ENCODE measurements at places on chromosomes 12 and 14.
A peak's percentile ranks its signal among the peaks of the same experiment; 100 is the strongest.

DNA sequence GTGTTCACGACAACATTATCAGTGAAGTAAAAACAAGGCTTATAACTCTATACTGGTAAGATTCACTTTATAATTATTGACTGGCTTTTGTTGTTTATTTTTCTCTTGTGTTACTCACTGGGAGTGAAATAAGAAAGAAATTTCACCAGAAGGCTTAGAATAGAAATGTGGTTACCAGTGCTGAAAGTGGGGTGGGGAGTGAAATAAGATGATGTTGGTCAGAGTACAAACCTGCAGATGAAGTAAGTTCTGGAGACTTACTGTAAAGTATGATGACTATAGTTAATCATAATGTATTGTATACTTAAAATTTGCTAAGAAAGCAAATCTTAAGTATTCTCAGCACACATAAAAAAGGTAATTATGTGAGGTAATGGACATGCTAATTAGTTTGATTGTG lies 198.4 kb downstream of the KLHL28 start:
- no peak for DNase-seq

DNA sequence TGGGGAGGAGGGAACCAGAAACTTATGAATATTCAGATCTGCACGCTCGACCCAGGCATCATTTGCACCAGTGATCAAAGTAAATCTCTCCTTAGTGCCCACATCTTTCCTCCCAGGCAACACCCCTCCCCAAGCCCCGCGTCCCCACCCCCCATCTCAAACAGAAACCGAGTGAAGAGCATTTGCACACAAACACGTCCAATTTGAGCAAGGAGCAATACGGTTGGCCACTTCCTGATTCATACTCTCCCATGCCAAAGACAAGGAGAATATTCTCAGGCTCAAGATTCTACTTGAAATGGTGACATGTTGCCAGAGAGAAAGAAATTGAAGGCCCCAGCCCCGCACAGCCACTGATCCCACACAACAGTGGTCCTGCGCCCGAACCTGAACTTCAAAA lies 7.1 kb downstream of the FOXN3 start:
- DNase-seq, result no peak

DNA sequence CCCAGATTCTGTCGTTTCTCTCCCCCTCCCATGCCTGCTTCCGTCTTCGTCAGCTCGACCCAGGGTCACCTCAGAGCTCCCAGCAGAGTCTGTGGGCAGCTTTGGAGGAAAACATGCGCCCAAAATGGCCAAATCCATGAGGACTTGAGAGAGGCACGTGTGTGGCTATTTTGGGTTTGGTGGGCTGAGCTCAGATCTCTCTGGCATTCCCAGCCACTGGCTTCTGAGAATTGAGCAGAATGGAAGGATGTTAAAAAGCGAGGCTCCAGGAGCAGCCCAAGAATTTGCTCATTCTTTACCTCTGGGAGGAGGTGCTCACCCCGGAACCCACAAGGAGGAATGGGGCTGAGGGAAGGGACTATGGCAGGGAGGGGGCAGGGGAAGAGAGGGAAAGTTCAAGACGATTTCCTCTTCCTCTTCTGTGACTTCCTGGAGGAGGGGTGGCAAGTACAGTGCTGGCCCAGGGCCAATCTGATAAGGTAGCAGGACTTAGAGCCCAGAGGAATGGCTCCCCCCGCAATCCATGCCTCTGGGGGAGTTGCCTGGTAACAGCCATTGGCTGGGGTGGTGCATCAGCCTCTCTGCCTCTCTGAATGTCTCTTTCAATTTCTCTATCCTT lies 20.1 kb downstream of the TSPAN9 start:
- no peak for DNase-seq

DNA sequence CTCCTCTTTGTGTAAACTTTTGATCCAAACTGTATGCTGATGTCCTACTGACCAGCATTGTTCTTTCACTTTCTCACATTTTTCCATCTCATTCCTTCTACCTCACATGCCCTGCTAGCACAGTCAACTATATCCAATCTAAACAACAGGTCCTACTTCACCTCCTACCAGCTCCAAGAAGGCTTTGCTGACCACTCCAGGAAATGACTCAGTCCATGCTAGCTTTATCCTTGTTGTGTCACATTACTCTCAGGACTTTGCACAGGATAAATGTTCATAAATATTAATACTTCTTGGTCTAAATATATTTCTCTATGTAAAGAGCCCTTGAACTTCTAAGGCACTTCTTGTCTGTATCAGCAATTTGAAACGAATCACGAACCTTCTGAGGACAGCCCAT lies 64.9 kb upstream of the PCED1B start:
- DNase-seq, result no peak

DNA sequence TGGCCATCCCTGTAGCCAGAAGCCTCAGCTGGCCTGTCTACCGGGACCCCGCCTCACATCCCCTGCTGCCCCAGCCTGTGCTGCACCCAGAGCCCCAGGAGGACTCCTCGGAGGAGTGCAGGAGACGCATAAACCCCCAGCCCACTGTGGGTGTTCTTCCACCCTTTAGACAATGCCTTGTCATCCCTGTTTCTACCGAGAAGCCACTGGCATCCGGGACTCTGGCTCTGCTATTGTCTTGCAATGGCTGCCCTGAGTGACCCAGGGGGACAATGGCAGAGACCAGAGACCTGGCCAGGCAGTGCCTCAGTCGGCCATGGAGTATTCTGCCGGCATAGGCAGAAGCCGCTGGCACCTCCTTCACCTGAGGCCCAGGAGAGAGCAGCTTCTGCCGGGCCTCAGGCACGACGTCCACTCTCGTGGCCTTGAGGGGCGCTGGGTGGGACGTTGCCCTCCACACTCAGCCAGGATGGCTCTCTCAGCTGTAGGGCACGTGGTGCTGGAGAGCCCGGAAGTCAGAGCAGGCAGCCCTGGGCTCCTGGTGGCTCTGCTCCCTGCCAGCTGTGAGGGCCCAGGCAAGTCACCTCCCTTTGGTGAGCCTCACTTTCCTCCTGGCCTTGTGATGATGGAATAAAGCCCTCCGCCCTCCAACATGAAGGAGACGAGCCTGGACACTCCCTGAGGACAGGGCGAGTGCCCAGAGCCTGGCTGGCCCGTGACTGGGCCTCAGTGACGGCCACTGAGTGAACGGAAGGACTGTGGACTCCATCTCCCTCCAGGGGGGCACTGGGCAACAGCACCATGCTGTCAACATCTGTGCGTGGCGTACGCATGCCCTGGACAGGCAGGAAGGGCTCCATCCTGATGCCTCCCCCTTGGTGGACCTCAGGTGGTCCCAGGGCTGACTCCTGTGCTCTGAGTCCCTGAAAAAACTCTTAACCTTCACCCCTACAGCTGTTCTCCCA lies 41.0 kb downstream of the TRAFD1 start:
- no peak for DNase-seq

GRCh38 chr14:64620910-64621309 lies 71.1 kb downstream of the PPP1R36 start:
- no peak for DNase-seq

DNA sequence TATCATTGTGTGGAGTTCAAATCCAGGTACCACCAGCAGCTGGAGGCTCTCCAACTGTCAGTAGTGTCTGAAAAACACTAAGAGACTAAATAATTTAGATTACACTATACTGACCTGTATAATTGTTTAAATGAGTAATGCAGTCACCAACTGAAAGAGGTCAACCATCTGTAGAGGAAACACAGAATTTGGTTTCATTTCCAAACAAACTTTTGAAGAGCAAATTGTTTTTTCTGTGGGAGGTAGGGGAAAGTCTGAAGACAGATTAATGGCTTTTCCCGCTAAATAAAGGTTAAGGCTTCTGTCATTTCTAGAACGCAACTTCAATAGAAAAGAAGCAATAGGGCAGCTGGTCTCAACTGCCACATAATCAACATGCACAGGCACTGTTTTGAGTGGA lies 462.6 kb downstream of the PRKD1 start:
- DNase-seq, result no peak

GRCh38 chr12:103626498-103626897 lies 39.4 kb downstream of the STAB2 start:
- no peak for DNase-seq

DNA sequence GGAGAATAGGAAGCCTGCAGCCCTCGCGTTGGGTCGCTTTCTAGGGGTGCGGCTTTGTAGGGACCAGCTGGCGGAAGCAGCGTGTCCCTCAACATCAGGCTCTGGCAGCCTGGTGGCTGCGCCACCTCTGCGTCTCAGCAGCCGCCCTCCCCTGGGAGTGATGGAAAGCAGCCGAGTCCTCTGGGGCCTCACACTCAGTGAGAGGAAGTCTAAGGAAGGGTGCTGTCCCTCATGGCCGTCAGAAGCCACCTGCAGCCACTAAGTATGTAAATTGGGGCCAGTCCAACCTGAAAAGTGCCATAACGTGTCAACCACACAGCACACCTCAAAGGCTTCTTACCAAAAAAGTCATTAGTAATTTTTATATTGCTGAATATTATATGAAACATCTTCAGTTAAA lies 80.3 kb downstream of the WDR20 start:
- peak; percentile 68 for DNase-seq

GRCh38 chr12:92055877-92056276 lies 89.8 kb downstream of the BTG1 start:
- DNase-seq, result no peak

GRCh38 chr12:112985642-112986290 lies 7.4 kb downstream of the OAS2 start:
- no peak for DNase-seq

GRCh38 chr12:101619026-101619786 lies 24.4 kb downstream of the MYBPC1 start:
- DNase-seq, result no peak

DNA sequence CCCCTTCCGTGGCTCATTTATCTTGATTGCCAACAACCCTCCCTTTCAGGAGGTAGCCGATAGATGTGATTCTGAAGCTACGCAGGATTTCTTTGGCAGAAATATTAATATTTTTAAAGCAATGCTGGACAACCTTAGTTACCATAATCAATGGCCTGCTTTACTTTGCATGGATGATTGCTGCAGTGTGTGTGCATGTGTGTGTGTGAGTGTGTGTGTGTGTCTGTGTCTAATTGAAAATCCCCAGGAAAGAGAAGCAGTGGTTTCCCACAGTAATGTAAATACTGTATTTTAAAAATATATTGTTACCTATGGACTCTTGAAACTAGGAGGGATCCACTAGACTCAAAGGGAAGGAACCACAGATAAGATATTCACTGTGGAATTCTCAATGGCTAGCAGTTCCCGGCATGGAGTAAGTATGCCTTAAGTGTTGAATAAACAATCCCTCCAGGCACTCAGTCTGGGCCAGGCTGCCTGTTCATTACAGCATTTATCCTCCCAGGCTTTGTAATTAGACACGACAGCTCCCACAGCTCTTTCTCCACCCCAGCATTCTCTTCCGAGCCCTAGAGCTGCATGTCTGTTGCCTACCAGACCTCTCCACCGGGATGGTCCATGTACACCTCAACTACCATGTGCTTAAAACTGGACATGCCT lies 22.5 kb upstream of the C14orf132 start:
- DNase-seq, result no peak

DNA sequence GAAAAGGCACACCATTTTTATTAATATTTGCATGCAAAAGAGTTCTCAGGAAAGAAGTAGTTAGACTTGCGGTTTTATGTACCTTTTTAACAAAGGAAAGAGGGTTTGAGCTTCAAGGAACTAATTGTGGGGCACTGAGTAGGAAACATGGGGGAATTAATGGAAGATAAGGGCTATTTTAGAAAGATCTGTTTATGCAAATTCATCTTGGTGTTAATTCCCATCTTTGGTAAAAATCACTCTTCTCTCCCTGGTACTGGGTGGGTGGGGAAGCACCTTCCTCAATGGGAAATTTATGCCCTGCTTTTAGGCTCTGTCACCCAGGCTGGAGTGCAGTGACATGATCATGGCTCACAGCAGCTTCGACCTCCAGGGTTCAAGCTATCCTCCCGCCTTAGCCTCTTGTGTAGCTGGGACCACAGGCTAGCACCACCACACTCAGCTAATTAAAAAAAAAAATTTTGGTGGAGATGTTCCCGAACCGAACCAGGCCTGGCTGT lies 30.1 kb upstream of the RESF1 start:
- DNase-seq, result no peak

DNA sequence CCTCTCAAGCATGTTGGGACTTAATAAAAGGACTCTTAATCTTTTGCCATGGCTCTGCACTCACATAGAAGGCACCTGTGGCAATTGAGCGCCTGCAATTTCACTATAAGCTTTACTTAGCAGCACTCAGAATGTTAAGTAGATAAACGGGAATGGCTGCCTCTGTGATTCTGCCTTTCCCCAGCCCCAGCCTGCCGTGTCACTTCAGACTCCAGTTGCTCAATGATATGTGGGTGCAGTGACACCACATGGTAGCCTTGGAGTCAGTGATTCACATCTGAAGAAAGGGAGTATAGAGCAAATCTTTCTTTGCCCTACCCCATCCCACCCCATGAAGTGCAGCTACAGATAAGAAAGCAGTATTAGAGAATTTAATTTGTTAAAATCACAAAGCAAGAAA lies 96.1 kb downstream of the ZFC3H1 start:
- no peak for DNase-seq

- DNase-seq, result no peak
Measured at GRCh38 chr14:29925736-29926135, 1.9 kb downstream of the PRKD1 start.

DNA sequence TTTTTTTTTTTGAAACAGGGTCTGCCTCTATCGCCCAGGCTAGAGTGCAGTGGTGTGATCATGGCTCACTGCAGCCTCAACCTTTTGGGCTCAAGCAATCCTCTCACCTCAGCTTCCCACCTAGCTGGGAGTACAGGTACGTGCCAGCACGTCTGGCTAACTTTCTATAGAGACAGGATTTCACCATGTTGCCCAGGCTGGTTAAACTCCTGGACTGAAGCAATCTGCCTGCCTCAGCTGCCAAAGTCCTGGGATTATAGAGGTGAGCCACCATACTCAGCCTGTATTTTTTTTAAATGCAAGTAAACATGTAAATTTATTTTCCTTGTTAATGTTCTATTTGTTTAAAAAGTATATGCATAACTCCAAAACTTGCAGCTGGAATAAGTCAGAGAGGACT lies 80.4 kb downstream of the EEA1 start:
- DNase-seq, result no peak

DNA sequence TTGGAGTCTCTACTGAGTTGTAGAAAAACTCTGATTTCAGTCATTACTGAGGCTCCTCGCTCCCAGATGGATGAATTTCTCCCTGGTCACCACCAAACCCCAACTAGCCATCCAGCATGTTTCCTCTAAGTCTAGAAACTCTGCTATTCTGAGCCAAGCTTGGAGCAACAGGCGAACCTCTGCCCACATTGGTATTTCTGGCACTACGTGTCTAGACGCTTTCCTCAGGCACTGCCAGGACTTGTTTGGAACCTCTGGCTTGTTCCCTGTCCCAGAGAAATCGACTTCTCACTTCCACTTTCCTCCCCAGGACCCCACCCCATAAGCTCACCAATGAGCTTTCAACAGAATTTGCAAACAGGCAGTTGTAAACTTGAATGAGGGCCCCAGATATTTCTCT lies 27.6 kb downstream of the WSCD2 start:
- no peak for DNase-seq

- no peak for DNase-seq
Measured at GRCh38 chr12:14303661-14304155, 61.8 kb upstream of the ATF7IP start.

All from naive B cell (primary cell).